ENCODE measurements at places on chromosomes 2 and 18.

DNA sequence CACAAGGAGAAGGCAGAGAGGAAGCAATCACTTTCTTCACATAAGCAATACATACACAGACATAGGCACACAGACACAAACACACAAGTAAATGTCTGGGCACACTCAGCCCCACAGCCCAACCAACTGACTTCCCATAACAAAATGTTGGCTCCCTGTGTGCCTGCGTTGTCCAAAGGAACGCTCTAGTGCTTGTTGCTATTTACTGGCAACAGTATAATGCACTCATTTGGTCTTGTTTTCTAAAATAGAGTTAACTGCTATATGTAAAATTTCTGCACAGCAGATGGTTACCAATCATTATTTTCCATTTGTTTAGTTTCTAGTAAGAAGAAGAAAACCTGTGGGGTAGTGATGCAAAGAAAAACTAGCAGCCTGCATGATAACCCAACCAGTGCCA is 16.5 kb downstream of the FIGN start:
- DNase-seq: no peak

- DNase-seq: no peak
These were observed 94.2 kb downstream of the ACSL3 start for GRCh38 chr2:222955008-222955407.

GRCh38 chr2:75605770-75606529 is 40.6 kb upstream of the MRPL19 start:
- DNase-seq: peak; percentile 88

GRCh38 chr2:122144884-122145283 is 389.4 kb downstream of the TSN start:
- DNase-seq: no peak

GRCh38 chr2:28613633-28614501 is 118.0 kb downstream of the PLB1 start:
- peak; percentile 85 for DNase-seq

GRCh38 chr2:119659601-119660342 is 19.2 kb upstream of the TMEM177 start:
- peak; percentile 35 for DNase-seq

DNA sequence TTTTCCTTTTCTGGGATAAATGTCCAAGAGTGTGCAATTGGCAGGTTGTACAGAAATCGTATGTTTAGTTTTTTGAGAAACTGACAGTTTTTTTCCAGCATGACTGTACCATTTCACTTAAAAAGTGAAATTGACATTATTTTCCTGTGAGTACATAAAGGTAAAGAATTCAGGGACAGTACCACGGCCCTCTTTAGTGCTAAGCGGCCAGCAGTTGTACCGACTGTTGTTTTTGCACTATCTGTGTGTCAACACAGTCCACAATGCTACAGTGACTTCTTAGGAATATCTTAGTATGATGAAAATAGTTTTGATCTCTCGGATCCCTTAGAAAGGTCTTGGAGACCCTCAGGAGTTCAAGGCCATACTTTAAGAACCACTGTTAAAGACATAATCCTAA is 2.6 kb downstream of the LIMS1 start:
- no peak for DNase-seq

DNA sequence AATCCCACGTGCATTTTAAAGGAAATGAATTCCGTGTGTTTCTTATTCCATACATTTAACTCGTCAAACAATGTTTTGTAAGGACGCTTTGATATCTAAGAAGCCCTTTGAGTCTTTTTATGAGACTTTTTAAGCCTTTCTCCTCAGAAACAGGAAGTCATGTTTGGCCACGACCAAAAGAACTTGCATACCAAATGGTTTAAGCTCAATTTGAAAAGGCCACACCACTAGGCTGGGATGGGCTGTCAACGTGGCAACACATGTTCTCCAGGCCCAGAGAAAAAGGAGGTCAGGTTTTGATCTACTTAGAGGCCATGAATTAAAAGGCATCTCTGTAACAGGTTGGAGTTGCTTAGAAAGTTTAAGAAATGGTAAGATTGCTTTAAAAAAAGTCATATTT is 441.8 kb downstream of the CMPK2 start:
- DNase-seq: no peak

GRCh38 chr2:7703543-7704144 is 786.4 kb downstream of the RNF144A start:
- DNase-seq: no peak

DNA sequence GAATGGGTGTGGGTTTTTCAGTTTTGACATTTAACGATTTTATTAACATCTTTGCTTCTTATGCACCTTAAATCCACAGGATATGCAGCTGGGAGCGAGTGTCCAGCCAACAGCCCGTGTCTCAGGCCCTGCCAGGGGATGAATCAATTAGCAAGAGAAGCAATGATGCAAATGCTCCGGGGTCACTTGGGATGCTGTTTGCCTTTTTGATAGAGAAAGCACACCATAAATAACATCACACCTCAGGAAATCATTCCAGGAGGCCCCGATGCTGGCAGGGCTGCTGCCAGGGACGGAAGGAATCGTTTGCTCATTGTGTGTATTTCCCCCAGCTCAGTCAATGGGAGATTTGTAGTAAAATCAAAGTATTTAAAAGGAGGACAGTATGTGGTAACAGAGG is 394.0 kb upstream of the HNRNPA3 start:
- DNase-seq: no peak

GRCh38 chr2:29249666-29250253 is 134.5 kb downstream of the CLIP4 start:
- DNase-seq: no peak

- DNase-seq: no peak
These were observed 8.2 kb downstream of the MAPRE2 start for GRCh38 chr18:35049111-35050027.

DNA sequence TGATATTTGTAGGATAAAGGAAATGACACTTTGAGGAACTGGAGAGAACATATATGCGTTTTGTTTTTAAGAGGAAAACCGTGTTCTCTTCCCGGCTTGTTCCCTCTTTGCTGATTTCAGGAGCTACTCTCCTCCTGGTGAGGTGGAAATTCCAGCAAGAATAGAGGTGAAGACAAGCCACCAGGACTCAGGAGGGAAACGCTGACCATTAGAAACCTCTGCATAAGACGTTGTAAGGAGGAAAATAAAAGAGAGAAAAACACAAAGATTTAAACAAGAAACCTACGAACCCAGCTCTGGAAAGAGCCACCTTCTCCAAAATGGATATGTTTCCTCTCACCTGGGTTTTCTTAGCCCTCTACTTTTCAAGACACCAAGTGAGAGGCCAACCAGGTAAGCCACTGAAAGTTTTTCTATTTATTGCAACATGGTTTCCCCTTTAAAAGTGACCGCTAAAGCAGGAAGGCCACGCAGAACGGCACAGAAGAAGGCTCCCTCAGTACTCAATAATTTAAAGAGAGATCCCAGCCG is 735 bp downstream of the NRP2 start:
- peak; percentile 53 for DNase-seq

DNA sequence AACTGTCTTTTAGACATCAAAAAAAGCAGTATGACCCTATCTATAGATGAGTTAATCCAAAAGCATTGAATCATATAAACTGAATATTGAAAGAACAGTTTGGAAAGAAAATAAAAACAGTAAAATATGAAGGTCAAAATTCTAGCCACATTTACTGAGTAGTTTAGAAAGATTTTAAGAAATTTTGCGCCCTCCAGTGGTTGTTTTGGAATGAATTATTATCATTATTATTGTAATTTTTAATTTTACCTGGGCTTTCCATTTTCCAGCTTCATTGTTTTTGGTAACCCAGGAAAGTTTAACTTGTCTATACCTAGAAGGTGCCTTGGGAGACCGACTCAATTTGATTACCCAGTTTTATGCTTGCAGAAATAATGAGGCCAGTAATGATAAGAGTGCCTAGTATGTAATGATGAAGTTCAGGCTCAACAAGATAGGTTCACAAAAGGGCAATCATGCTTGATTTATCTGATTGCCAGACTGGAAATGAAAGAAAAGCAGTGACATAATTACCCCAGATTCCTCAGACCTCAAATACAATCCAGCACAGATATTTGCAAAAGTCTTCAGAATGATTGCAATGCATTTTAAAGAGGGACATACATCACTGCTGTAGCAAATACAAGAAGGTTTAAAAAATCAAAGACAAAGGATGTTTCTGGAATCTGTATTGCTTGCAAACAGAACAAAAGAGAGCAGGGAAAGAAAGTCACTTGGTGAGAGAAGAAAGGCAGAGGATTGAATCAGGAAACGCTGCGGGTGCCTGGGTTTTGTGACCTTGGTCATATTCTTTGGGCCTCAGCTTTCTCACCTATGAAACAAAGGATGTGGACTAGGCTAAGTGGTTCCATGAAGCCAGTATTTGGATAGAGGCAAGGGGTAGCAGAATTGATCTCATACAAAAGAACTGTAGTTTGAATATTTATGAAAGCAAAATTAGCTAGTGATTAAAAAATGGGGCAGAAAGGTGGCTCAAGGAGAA is 153.8 kb downstream of the MAP2 start:
- peak; percentile 7 for DNase-seq

- no peak for DNase-seq
These were observed 174.6 kb downstream of the SMAD7 start for GRCh38 chr18:48776156-48776555.

DNA sequence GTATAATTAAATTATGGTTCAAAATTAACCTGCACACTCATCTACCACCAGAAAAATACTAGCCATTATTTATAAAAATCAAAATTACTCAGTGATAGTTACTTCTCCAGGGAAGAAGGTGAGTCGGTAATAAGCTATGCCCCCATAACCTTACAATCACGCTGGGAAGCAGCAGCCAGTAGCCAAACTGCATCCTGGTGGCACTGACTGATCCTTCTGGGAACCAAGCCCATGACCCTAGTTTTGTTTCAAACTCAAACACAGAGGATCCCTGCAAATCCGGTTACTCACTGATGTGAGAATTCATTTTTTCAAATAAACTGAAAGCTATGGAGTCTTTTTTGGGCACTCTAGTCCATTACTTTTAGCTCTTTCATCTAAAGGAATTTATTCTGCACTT is 88.2 kb upstream of the VWC2L start:
- DNase-seq: no peak

- DNase-seq: peak; percentile 74
These were observed 31.2 kb downstream of the C1D start for GRCh38 chr2:68031542-68032160.

- DNase-seq: no peak
These were observed 517.0 kb downstream of the SLC4A3 start for GRCh38 chr2:220144411-220144810.

- peak; percentile 12 for DNase-seq
These were observed 38.2 kb upstream of the ACTR3 start for GRCh38 chr2:113851640-113852039.

- DNase-seq: no peak
These were observed 72.7 kb downstream of the MCFD2 start for GRCh38 chr2:46842876-46843275.

DNA sequence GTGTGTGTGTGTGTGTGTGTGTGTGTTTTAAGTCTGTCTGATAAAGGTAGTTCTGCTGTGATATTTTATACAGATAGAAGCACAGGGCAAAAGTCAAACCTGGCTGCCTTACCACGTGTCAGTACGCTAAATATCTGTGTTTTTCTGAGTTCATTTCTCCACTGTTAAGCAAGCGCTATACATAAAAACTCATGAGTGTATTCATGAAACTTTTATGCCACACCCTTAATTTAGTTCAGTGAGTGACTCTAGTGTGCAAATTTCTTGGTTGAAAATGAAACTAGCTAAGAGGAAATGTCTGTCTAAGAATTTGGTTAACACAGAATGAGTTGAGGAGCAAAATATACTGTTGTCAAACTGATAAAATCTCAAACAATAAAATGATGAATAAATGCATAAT is 11.2 kb downstream of the CASP10 start:
- no peak for DNase-seq

DNA sequence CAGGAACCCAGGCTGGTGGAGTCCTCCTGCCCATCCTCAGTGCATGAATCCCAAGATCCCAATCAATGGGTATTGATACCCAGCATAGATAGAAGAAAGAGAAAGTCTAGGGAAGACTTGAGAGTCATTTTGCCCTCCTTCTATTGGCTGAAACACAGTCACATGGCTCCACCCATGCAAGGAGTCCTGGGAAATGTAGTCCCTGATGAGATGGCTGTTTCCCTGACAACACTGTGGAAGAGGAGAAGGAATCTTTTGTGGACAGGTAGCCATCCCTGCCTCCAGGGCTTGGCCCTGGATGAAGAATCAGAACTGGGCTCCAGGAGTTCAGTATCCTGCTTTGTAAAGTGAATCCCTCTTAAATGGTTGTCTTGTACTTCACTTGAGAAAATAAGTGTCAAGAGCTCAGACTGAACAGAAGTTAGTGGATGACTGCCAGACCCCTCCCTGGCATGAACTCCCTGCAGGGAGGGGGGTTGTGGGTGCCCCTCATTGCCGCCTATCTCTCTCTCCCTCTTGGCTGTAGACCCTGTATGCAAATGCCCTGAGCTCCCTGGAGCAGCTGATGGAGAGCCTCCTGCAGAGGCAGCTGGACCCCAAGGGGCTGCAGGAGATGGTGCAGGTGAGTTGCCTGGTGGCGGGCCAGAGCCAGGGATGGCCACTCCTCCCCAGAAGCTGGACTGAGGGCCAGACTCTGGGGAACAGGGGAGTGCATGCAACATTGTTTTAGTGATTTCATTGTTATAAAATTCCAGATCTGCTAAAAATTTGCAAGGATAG is 36.1 kb downstream of the MROH2A start:
- DNase-seq: no peak

- no peak for DNase-seq
These were observed 112.9 kb upstream of the CCDC68 start for GRCh38 chr18:55072181-55072580.

DNA sequence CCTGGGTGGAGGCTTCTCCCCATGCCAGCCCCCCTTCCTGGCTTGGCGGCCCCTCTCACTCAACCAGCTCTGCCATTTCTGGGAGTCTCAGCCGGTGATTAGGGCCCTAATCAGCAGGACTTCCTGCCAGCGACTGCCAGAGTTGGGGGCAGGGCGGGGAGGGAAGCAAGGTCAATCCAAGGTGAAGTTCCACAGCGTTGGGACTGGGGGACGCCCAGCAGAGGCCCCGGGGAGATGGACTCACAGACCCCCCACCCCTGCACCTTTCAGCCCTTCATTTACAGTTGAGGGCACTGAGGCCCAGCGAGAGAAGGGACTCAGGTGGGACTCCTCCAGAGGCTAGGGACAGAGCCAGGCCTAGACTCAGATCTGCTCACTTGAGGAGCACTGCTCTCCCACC is 65.3 kb downstream of the TNS1 start:
- DNase-seq: no peak

DNA sequence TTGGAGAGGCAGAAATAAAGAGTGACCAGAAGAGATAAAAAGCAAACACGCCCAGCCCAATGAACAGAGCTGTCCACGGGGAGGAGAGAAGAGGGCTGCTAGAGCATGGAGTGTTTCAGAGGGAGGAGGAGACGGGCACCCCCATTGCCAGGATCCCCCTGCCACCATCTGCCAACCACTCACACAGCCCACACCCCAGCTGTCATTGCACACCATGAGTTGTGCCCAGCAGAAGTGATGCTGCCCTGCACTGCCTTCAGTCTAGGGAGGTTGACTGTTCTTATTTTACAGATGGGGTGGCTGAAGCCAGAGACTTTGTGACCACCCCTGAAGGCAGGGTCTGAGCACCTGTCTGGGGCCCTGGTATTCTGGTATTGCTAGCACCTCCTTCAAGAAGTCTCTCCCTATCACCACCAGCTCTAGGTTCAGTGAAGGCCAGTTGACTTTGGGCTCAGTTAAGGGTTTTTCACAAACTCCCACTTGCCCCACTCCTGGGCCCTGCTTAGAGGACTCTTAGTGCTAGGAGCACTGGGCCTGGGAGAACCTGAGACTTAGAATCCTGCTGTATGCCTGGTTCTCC is 2.4 kb downstream of the FABP1 start:
- no peak for DNase-seq
